H4 (cell line): ENCODE measurements at places on chromosomes 12 and 14. TPM values are rescaled to one million over a fixed set of nuclear protein-coding genes. Genes with fewer than 3 reads are reported as not detected.

DNA sequence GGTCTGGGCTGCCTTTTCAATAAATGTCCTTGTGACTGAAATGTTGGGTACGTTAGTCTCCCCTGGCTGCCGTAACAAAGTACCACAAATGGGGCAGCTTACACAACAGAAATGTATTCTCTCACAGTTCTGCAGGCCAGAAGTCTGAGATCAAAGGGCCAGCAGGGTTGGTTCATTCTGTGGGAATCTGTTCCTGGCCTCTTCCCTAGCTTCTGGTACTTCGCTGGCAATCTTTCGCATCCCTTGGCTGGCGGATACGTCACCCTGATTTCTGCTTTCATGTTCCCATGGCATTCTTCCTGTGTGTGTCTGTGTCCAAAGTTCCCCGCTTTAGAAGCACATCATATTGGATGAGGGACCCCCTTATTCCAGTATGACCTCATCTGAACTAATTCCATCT, 95.8 kb upstream of the NCOR2 start:
- DNase-seq, result no peak

ARHGAP9 gene
- not detected in 2 replicates for total RNA-seq

CLMN gene
- 3.7 and 4.5 TPM in 2 replicates for total RNA-seq

GRCh38 chr12:79689061-79689476, 1.7 kb downstream of the PAWR start:
- no peak for DNase-seq
